ENCODE measurements at places on chromosomes 1 and 21. TPM values are rescaled to one million over a fixed set of nuclear protein-coding genes. Genes with fewer than 3 reads are reported as not detected.

The ELAPOR1 gene
- total RNA-seq, result 32.0 TPM

The KRTAP19-7 gene
- not detected for total RNA-seq

The TRIM46 gene
- total RNA-seq, result 10.7 TPM

The SYNC gene
- not detected for total RNA-seq

The CNKSR1 gene
- total RNA-seq, result 4.0 TPM

The ANKRD35 gene
- total RNA-seq, result 0.40 TPM

DNA sequence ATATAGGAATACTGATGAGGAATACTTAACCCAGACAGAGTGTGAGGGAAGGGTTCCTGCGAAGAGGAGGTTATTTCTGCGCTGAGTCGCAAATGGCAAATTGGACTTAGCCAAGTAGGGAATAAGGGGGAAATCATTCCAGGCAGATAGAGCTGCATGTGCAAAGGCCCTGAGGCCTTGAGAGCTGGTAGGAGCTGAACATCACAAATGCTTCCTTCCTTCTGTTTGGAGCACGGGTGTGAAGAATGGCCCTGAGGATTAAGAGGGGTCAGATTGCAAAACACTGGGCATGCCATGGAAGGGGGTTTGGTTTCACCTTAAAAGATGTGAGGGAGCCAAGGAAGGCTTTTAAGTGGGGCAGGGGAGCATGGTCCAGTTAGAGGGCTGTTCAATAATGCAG is 12.4 kb downstream of the IER5 start:
- H3K36me3 ChIP-seq, result peaks cover 4% of the 10 kb centered on the region
- peak overlapping the region; percentile 79 for H3K4me3 ChIP-seq
- peak overlapping the region; percentile 96 for H3K27ac ChIP-seq
- peaks cover 80% of the 10 kb centered on the region for H3K4me1 ChIP-seq
- no peak for DNase-seq

DNA sequence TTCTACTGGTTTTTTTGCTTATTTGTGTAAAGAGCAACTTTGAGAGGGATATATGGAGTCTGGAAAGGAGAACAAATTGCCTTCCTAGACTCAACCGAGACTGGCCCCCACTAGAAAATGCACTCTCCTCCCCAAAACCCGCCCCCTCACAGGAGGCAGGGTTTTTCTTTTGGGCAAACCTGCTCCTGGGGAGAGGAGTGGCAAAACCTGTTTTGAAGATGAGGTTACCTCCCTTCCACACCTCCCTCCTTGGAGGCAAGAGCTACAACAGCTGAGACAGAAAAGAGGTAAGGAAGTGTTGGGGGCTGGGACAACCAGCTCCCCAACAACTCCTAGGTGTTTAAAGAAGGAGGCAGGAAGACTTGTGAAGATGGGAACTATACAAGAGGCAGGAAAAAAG is at the start of gene BNIPL:
Gene BNIPL, plus strand, starts transcription at position 231 of the 400 bp plus-strand sequence. Its CDS starts 140 bp downstream, at position 371.
- H3K36me3 ChIP-seq, result peaks cover 20% of the 10 kb centered on the region
- no peak within 1 kb of the TSS for H3K27ac ChIP-seq
- H3K4me1 ChIP-seq, result peaks cover 5% of the 10 kb centered on the region
- no peak within 1 kb of the TSS for H3K4me3 ChIP-seq
- no peaks in the 10 kb centered on the region for H3K27me3 ChIP-seq

DNA sequence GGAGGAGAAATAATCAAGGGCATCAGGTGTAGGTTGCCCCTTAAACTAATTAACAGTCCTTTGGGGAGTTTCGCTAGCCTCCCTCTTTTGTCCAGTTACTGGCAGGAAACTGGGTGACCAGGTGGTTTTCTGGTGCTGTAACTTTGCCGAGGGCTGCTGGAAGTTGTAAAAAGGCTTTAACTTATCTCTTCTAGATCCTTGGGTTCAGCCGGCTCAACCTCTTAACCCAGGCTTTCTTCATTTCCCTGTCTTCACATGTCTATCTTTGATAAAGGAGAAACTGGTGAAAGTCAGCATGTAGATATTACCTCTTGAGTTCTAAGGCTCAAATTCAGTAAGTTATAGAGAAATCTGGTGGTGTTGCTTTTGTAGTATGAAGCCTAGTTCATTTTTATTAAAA is 289.7 kb upstream of the NRIP1 start:
- no peak overlapping the region for H3K27ac ChIP-seq
- H3K36me3 ChIP-seq, result no peaks in the 10 kb centered on the region
- no peak for DNase-seq
- no peaks in the 10 kb centered on the region for H3K4me1 ChIP-seq
- no peaks in the 10 kb centered on the region for H3K27me3 ChIP-seq

- peak overlapping the region; percentile 74 for H3K27ac ChIP-seq
- peaks cover 2% of the 10 kb centered on the region for H3K27me3 ChIP-seq
- no peak for DNase-seq
- H3K4me3 ChIP-seq, result no peak overlapping the region
Measured at GRCh38 chr21:34981791-34982190, 67.3 kb downstream of the RUNX1 start.

DNA sequence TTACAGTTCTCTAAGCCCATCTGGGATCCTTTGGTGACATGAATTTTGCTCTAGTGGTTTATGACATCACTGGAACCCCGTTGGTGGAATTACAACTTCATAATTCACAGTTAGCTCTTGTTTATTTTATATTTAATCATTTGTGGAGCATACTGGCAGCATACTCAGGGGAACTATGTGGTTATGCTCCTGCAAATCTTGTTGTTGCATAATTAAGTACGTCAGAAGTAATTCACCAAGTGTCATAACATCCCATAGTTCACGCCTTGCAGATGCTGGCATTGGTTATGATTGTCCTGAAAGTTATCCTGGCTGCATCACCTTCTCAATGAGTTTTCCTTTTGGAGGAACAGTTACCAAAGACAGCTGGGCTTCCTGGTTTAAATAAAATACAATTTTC is 16.5 kb downstream of the PRRX1 start:
- peaks cover 15% of the 10 kb centered on the region for H3K27me3 ChIP-seq
- H3K27ac ChIP-seq, result no peak overlapping the region
- H3K4me3 ChIP-seq, result no peak overlapping the region
- no peaks in the 10 kb centered on the region for H3K36me3 ChIP-seq

DNA sequence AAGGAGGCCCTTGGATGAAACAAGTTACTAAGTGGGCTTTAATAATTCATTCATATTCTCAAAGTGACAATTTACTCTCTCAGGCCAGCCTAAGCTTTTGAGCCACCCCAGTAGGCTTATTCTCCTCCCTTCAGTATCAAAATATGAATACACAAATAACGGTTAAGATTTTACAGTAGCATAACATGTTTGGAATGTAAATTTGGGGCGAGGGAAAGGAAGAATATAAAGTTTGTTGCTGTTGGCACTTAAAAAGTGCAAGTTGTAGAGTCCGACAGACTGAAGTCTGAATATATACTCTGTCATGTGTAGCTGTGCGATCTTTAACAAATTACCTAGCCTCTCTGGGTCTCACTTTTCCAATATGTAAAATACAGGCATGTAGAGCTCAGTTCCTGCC is 22.6 kb upstream of the MYSM1 start:
- no peaks in the 10 kb centered on the region for H3K36me3 ChIP-seq
- no peaks in the 10 kb centered on the region for H3K27me3 ChIP-seq

- H3K4me1 ChIP-seq, result no peaks in the 10 kb centered on the region
- H3K27me3 ChIP-seq, result peaks cover 7% of the 10 kb centered on the region
- no peak overlapping the region for H3K27ac ChIP-seq
- peak; percentile 60 for DNase-seq
Measured at GRCh38 chr1:38076038-38076437, 29.4 kb upstream of the POU3F1 start.

- H3K4me1 ChIP-seq, result no peaks in the 10 kb centered on the region
- DNase-seq, result no peak
- no peak overlapping the region for H3K4me3 ChIP-seq
- H3K36me3 ChIP-seq, result no peaks in the 10 kb centered on the region
Measured at GRCh38 chr21:27250366-27250765, 283.5 kb upstream of the ADAMTS5 start.

- H3K36me3 ChIP-seq, result peaks cover 20% of the 10 kb centered on the region
- H3K4me3 ChIP-seq, result no peak overlapping the region
- no peak overlapping the region for H3K27ac ChIP-seq
- DNase-seq, result no peak
- H3K4me1 ChIP-seq, result no peaks in the 10 kb centered on the region
Measured at GRCh38 chr1:3633344-3634058, 8.7 kb downstream of the TPRG1L start.

DNA sequence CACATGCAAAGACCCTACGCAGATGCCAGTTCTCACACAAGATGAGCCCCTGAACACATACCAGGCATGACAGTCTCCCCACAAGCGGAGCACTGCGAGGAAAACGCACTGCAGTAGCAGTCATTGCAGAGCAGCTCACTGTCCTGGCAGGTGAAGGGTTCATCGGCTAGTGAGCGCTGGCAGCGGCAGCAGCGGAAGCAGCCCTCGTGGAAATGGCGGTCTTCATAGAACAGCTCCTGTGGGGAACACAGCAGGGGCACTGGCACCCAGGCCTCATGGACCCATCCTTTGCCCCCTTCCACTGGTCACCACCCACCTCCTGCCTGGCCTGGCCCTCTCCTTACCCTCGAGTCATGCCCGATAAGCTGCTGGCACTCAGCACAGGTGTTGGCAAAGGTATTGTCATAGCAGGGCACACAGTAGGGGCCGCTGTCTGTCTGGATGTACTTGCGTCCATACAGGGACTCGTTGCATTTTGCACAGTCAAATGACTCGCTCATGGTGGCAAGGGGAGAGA is 6.3 kb downstream of the FHL3 start:
- DNase-seq, result no peak
- H3K27ac ChIP-seq, result peak overlapping the region; percentile 92
- peak overlapping the region; percentile 79 for H3K4me3 ChIP-seq

DNA sequence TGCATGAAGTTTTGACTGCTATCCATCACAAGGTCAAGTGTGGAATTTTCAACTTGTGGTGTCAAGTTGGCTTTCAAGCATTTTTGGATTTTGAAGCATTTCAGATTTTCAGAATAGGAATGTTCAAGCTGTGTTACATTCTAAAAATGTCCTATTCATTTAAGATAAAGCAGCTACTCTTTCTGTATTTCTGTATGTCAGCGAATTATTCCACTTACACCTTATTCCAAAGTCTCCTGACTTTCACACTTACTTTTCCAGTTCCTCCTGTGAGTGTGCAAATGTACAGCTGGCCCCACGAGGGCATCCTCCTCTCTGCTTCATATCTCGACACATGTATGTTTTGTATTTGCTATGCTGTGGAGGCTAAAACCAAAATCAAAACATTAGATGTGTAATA is 51.9 kb downstream of the RC3H1 start:
- H3K4me3 ChIP-seq, result no peak overlapping the region
- no peaks in the 10 kb centered on the region for H3K27me3 ChIP-seq
- no peaks in the 10 kb centered on the region for H3K4me1 ChIP-seq

DNA sequence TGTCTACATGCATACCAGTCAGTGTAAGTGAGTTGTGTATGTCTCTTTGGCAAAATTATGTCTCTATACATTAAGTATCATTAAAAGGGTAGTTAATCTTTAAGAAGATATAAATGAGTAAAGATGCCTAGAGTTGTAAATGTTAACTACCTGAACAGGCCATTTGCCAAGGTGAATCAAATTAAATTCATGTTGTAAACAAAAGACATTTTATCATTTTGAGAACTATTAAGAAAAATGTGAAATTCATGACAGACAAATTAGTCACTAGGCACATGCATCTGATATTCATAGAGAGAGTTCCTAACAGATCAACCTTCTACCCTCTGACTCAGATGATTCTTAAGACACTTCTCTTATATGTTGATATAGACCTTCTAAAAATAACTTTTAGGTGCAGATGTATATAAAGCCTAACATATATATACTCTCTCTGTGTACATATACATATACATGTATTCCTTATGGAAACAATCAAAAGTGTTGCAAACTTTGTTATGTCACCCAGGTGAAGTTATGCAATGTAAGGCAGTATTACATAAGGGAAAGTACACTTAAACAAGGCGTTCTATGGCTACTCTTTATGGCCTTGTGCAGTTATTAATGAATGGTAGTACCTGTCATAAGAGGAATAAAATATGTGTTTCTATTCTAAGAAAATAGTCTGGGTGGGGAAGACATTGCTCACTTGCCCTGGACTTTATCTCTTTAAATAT is at the start of gene TMPRSS15:
Gene TMPRSS15, minus strand, starts transcription at position 51 of the 716 bp plus-strand sequence. CDS start 163 bp downstream, outside the sequence.
- H3K4me3 ChIP-seq, result no peak within 1 kb of the TSS
- no peak for DNase-seq
- no peaks in the 10 kb centered on the region for H3K36me3 ChIP-seq
- H3K4me1 ChIP-seq, result no peaks in the 10 kb centered on the region

GRCh38 chr1:203048555-203049051 is 22.3 kb downstream of the PPFIA4 start:
- H3K4me1 ChIP-seq, result peaks cover 5% of the 10 kb centered on the region
- H3K27ac ChIP-seq, result no peak overlapping the region
- H3K4me3 ChIP-seq, result no peak overlapping the region
- H3K36me3 ChIP-seq, result peaks cover 10% of the 10 kb centered on the region
- DNase-seq, result no peak
- H3K27me3 ChIP-seq, result no peaks in the 10 kb centered on the region

- no peak overlapping the region for H3K4me3 ChIP-seq
- no peak for DNase-seq
- H3K36me3 ChIP-seq, result no peaks in the 10 kb centered on the region
- no peak overlapping the region for H3K27ac ChIP-seq
Measured at GRCh38 chr1:33188572-33189275, 6.9 kb upstream of the TRIM62 start.

- no peaks in the 10 kb centered on the region for H3K36me3 ChIP-seq
- H3K4me1 ChIP-seq, result no peaks in the 10 kb centered on the region
- no peaks in the 10 kb centered on the region for H3K27me3 ChIP-seq
Measured at GRCh38 chr1:49651136-49651535, 372.6 kb downstream of the AGBL4 start.

- DNase-seq, result no peak
- H3K4me1 ChIP-seq, result peaks cover 3% of the 10 kb centered on the region
- H3K27ac ChIP-seq, result no peak overlapping the region
- H3K4me3 ChIP-seq, result no peak overlapping the region
- H3K36me3 ChIP-seq, result no peaks in the 10 kb centered on the region
Measured at GRCh38 chr1:216604771-216605170, 118.5 kb downstream of the ESRRG start.

All from activated CD4-positive, alpha-beta T cell treated with anti-CD3 and anti-CD28 coated beads, Interleukin-2, amount 10 ng/mL, durations not matched to agents 24 days and 14 days (primary cell).